ENCODE measurements at places on chromosomes 1 and 21.
A peak's percentile ranks its signal among the peaks of the same experiment; 100 is the strongest.

DNA sequence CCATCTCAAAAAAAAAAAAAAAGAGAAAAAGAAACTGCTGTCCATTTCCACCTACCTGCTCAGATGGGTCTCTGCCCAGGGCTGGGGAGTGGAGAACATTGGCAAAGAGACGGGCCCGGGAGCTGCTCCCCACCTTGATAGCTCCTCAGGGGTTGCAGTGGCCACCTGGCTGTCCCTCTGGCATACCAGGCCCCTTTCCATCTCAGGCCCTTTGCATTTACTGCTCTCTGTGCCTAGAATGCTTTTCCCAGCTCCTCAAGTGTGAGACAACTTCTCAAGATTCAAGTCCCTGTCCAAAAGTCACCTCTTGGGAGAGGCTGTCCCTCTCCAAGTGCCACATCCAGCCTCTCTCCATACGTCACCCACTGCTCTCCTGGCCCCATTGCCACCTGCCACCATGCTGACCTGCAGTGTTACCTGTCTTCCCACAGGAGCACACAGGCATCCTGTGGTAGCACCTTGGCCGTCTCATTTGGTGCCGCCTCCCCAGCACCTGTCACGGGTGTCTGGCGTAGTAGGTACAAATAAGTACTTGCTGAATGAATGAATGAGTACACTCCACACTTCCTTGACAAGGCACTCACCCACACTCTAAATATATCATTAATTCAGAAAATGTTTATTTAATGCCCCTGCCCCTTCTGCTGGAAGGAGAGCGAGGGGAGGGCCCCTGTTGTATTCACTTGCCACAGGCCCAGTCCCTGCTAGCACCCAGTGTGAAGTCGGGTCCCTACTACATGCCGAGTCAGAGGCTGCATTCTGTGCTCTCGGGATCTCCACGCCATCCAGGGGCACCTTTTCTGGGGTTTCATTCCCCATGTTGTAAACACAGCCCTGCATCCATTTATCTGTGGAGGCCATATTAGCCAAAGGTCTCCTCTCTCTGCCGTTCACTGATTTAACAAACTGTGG, 48.8 kb downstream of the DISP3 start:
- DNase-seq, result no peak

DNA sequence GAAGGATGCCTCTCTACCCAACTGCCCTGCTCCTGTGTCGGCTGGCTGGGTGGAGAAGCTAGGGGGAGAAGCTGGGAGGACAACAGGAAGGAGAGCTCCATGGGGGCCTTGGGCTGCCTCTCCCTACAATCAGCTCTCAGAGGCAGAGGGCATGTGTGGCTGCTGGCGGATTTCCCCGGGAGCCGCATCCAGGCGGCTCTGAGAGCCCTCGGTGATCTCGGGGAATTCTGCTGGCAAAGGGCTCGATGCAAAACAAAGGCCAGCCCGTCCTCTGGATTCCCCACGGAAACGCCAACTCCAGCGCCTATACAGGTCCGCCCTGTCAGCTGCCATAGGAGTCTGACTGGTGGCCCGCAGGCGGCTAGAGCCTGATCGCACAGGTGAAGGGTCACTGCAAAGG, 26.4 kb upstream of the EVA1B start:
- DNase-seq, result peak; percentile 30

GRCh38 chr1:228336308-228337030, 70.2 kb downstream of the TRIM11 start:
- no peak for DNase-seq

- DNase-seq, result no peak
Measured at GRCh38 chr21:31520561-31521098, 138.9 kb upstream of the SOD1 start.

GRCh38 chr1:54520631-54521321, 27.3 kb upstream of the ACOT11 start:
- DNase-seq, result no peak

- no peak for DNase-seq
Measured at GRCh38 chr1:185874246-185874645, 140.1 kb downstream of the HMCN1 start.

DNA sequence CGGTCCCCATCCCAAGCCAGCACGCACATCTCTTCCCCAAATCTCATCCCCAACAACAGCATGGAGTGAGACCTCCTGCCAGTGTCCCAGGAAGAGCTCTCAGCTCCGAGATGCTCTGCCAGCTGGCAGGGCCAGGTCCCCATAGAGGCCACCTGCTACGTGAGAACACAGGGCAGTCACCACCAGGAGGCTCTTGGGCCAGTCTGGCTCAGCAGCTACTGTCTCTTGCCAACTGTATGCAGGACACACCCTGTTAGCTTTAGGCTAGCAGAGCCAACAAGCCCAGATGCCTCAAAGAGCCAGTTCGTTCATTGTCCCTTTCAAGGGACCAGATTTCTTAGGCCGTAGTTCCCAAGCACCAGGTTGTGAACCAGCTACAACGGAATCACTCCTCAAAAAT, 36.9 kb downstream of the FBXO2 start:
- no peak for DNase-seq

DNA sequence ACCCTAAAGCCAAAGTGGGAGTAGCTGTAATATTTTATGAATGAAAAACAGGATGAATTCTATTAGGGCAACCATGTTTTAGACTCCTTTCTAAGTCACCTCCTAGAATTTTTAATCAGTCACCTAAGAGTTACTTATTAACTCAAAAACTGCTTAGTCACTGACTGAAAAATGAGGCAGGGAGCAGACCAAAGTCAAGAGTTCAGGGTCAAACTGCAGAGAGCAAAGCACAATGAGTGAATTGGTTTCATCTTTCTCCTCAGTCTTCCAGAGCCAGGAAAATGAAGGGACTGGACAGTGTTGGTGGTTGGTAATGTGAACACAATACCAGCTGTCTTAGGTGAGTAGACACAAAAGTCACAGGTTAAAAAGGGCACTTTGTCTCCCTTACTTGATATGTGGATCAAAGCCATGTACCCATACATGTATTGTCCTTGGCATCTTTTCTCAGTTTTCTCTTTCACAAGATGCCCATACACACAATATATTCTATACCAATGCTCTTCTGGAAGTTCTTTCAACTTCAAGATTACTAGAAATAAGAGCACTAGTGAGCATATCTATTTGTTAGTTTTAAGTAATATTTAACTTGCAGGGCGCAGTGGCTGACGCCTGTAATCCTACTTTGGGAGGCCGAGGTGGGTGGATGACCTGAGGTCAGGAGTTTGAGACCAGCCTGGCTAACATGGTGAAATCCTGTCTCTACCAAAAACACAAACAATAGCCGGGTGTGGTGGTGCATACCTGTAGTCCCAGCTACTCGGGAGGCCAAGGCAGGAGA, 42.2 kb downstream of the ATP1B1 start:
- DNase-seq, result no peak

GRCh38 chr21:37369307-37369854, 2.8 kb downstream of the DYRK1A start:
- DNase-seq, result no peak
